Natural killer cell (primary cell): ENCODE measurements at places on chromosomes 2 and 18. TPM values are rescaled to one million over a fixed set of nuclear protein-coding genes. Genes with fewer than 3 reads are reported as not detected.
A peak's percentile ranks its signal among the peaks of the same experiment; 100 is the strongest.

DNA sequence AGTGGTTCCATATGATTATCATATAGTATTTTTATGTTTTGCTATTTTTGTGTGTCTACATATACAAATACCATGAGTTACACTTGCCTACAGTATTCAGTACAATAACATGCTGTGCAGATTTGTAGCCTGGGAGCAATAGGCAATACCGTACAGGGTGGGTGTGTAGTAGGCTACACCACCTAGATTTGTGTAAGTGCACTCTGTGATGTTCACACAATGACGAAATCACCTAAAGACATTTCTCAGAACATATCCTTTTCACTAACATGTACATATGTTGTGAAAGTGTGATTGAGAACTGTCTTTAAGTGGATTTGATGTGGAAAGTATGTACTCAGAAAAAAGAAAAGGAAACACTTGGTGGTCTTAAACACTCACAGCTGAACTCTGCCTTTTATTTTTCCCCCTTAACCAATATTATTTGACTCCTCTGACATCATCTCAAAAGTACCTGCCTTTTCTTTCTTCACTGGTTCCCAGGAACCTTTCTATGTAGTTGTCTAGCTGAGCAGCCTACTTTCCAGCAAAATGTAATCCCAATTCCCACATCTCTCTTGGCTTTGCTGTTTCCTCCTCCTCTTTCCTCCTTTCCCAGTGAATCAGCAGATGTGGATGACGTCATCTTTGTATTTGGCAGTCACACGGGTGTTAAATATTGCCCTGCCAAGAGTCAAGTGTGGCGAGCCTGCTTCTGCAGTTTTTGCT is 47.7 kb downstream of the OSBPL6 start:
- H3K4me1 ChIP-seq, result no peaks in the 10 kb centered on the region
- no peaks in the 10 kb centered on the region for H3K27me3 ChIP-seq
- no peak for DNase-seq
- no peaks in the 10 kb centered on the region for H3K36me3 ChIP-seq
- no peak overlapping the region for H3K27ac ChIP-seq
- H3K4me3 ChIP-seq, result no peak overlapping the region

DNA sequence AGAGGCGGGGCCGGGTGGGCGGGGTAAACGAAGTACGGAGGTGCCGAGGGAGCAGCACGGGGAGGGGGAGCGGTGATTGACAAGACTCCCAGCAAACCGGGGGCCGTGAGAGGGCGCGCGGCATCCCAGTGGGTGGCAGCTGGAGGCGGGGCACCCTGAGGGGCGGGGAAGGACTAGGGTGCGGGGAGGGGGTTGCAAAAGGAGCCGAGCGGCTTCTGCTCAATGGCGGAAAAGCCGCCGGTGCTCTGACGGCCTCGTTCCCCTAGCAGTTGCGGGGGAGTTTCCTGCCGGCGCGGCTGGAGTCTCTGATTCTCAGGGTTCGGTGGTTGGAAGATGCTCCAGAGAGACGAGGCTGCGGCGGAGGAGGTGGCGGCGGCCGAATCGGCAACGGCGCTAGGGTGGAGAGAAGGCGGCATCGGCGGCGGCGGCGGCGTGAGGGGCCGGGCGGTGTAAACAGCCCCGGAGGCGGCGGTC is at the start of gene PPM1B:
Gene PPM1B, plus strand, starts transcription at position 195 of the 474 bp plus-strand sequence. CDS start 32,325 bp downstream, outside the sequence.
- DNase-seq, result no peak
- H3K4me1 ChIP-seq, result peaks cover 12% of the 10 kb centered on the region
- peak within 1 kb of the TSS; percentile 68 for H3K4me3 ChIP-seq
- H3K27me3 ChIP-seq, result no peaks in the 10 kb centered on the region

GRCh38 chr2:111522231-111522768 is 361.7 kb downstream of the ANAPC1 start:
- DNase-seq, result no peak
- no peaks in the 10 kb centered on the region for H3K27me3 ChIP-seq
- no peak overlapping the region for H3K4me3 ChIP-seq
- H3K4me1 ChIP-seq, result no peaks in the 10 kb centered on the region

DNA sequence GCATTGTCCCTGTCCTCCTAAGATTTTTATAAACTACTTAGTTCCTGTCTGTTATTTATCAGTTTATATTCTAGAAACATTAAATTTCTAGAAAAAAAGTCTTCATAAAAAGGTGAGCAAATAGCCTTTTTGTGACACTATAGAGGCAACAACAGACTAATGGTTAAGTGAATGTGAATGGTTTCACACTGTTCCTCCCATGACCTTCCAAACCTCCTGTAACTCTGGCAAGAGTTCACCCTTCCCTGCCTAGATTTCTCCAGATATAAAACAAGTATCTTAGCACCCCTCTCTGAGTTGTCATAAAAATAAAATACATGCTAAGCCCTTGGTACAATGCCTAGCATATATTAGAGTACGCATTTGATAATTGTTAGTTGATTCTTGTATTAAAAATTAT is 29.2 kb downstream of the COBLL1 start:
- no peaks in the 10 kb centered on the region for H3K4me1 ChIP-seq
- no peak overlapping the region for H3K4me3 ChIP-seq
- H3K27me3 ChIP-seq, result no peaks in the 10 kb centered on the region
- no peaks in the 10 kb centered on the region for H3K36me3 ChIP-seq
- no peak overlapping the region for H3K27ac ChIP-seq

GRCh38 chr2:32647180-32647651 is 19.4 kb downstream of the TTC27 start:
- no peaks in the 10 kb centered on the region for H3K27me3 ChIP-seq
- DNase-seq, result no peak
- no peak overlapping the region for H3K4me3 ChIP-seq
- peaks cover 33% of the 10 kb centered on the region for H3K36me3 ChIP-seq
- no peaks in the 10 kb centered on the region for H3K4me1 ChIP-seq
- H3K27ac ChIP-seq, result no peak overlapping the region

GRCh38 chr2:233365861-233366520 is 11.7 kb downstream of the DGKD start:
- peaks cover 22% of the 10 kb centered on the region for H3K36me3 ChIP-seq
- H3K4me1 ChIP-seq, result peaks cover 27% of the 10 kb centered on the region
- peak overlapping the region; percentile 3 for H3K27ac ChIP-seq
- no peak overlapping the region for H3K4me3 ChIP-seq

DNA sequence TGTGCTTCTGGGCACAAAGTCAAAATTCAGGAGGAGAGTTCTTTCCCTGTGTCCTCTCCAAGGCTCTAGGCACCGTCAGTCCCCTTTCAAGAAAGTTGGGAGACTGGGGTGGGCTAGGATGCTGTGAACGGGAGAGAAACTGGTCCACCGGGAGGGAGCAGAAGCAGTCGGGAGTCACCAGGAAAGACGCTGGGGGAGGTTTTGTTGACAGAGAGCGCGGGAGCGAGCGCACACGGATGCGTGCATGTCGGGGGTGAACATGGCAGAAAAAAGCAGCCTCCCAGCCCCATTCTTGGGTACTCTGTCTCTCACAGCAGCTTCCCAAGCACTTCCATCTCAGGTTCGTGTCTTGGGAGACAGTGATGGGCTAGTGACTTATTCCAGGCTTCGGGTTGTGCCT is 97.1 kb upstream of the PXDN start:
- H3K27ac ChIP-seq, result no peak overlapping the region
- no peaks in the 10 kb centered on the region for H3K27me3 ChIP-seq
- H3K4me3 ChIP-seq, result no peak overlapping the region
- no peaks in the 10 kb centered on the region for H3K36me3 ChIP-seq

GRCh38 chr2:204425821-204426220 is 119.5 kb upstream of the PARD3B start:
- no peaks in the 10 kb centered on the region for H3K36me3 ChIP-seq
- no peak overlapping the region for H3K4me3 ChIP-seq
- DNase-seq, result no peak

- no peaks in the 10 kb centered on the region for H3K36me3 ChIP-seq
- DNase-seq, result no peak
- no peak overlapping the region for H3K4me3 ChIP-seq
- H3K27me3 ChIP-seq, result no peaks in the 10 kb centered on the region
- peaks cover 11% of the 10 kb centered on the region for H3K4me1 ChIP-seq
Measured at GRCh38 chr18:74541703-74542555, 7.6 kb downstream of the CNDP1 start.

DNA sequence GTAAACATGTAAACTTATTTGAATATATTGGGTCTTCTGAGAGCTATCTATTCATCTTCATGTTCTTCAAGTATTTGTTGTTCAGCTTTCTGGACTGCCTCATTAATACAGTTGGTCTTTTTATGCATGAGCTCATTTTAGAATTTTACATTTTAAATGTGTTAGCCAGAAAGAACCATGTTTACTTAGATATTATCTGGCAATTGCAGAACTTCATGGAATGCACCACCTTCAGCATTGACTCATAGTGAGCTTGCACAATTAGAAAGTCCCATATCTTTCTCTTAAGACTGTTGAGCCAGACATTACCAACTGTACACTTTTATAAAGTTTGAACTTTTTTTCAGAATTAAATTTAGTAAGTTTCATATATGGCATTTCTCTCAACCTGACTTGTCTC is 536.7 kb downstream of the RIT2 start:
- no peak for DNase-seq
- H3K27ac ChIP-seq, result no peak overlapping the region
- no peaks in the 10 kb centered on the region for H3K27me3 ChIP-seq
- H3K36me3 ChIP-seq, result no peaks in the 10 kb centered on the region
- H3K4me1 ChIP-seq, result no peaks in the 10 kb centered on the region
- H3K4me3 ChIP-seq, result no peak overlapping the region

- peaks cover 27% of the 10 kb centered on the region for H3K4me1 ChIP-seq
- H3K27ac ChIP-seq, result no peak overlapping the region
- no peak for DNase-seq
- H3K36me3 ChIP-seq, result no peaks in the 10 kb centered on the region
Measured at GRCh38 chr2:231047274-231047922, 9.3 kb upstream of the PSMD1 start.

DNA sequence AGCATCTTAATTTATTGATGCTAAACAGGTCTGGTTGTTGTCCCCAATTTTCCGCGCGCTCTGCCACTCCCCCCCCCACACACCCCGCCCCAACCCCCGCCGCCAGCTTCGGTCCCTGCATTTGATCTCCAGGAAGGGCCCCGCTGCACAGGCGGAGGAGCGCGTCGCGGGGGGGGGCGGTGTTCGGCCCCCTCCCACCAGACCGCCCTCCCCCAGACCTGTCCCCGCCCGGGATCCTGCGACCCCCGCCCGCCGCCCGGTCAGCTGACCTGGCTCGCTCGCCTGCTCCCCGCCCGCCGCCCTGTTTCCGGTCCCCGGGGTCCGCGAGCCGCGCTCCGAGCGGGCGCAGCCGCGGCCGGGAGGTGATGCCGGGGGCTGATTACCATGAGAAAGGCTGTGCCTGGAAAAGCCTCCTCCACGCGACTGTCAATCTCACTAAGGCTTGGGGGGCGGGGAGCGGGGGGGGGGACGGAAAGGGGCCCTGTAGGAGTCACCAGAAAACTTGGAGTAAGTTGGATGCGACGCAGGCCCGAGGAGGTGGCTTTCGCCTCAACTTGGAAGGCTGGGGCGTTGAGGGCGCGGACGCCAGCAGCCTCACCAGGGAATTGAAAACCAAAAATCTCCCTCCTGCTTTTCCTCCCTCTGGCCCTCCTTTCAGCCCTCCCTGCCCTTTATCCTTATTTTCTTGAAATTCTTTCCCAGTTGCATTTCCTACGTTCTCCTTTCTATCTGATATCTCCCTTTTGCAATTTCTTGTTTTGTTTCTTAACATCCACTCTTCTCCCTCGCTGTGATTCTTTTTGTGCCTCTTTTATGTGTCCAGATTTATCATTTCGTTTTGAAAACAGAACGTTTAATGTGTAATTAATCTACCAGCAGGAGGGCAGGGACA is 4.4 kb upstream of the ZEB2 start:
- peak overlapping the region; percentile 46 for H3K27ac ChIP-seq
- peak; percentile 51 for DNase-seq
- peaks cover 19% of the 10 kb centered on the region for H3K4me1 ChIP-seq
- peak overlapping the region; percentile 46 for H3K4me3 ChIP-seq
- no peaks in the 10 kb centered on the region for H3K27me3 ChIP-seq

- no peaks in the 10 kb centered on the region for H3K27me3 ChIP-seq
- H3K36me3 ChIP-seq, result no peaks in the 10 kb centered on the region
- H3K27ac ChIP-seq, result no peak overlapping the region
- no peak for DNase-seq
- no peaks in the 10 kb centered on the region for H3K4me1 ChIP-seq
Measured at GRCh38 chr2:153106802-153107477, 371.6 kb downstream of the RPRM start.

GRCh38 chr2:159456500-159457426 is 159.6 kb downstream of the BAZ2B start:
- H3K27ac ChIP-seq, result no peak overlapping the region
- DNase-seq, result no peak
- no peaks in the 10 kb centered on the region for H3K36me3 ChIP-seq

DNA sequence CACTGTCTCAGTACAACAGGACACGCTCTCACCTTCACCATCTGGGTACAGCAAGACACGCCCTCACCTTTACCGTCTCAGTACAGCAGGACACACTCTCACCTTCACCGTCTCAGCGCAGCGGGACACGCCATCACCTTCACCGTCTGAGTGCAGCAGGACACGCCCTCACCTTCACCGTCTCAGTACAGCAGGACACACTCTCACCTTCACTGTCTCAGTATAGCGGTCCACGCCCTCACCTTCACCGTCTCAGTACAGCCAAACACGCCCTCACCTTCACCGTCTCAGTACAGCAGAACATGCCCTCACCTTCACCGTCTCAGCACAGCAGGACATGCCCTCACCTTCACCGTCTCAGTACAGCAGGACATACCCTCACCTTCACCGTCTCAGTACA is 109.9 kb upstream of the CTDP1 start:
- no peak overlapping the region for H3K27ac ChIP-seq
- H3K36me3 ChIP-seq, result no peaks in the 10 kb centered on the region
- peaks cover 1% of the 10 kb centered on the region for H3K4me1 ChIP-seq
- no peak for DNase-seq

DNA sequence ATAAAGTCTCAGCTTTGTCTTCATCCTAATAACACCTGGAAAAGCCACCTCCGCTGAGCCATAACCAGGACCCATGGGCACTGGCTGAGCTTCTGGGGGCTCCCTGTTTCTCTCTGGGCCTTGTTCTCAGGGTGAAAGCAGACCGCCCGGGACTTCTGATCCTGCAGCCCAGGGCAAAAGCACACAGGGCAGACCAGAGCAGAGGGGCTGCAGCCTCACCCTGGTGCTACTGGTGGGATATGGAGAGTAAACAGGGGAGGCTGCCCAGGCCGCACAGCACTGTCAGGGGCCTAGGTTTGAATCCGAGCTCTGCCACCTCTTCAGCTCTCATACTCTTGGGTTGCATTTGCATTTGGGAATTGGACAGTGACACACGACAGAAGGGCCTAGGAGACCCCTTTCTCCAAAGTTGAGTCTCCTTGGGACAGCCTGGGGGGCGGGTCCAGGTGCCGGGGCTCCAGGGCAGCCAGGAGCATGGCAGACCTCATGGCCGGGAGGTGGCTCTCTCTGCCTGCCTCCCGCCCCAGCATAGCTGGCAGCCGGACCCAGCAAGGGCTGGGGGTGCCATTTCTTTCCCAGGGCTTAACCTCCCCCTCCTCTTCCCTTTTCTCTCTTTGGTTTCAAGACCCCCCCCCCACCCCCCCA is 164.9 kb downstream of the INHBB start:
- no peaks in the 10 kb centered on the region for H3K36me3 ChIP-seq
- H3K4me3 ChIP-seq, result no peak overlapping the region
- no peaks in the 10 kb centered on the region for H3K27me3 ChIP-seq

The CYP27C1 gene
- total RNA-seq, result not detected

The CPLX4 gene
- total RNA-seq, result not detected

The ARID5A gene
- 117 TPM for total RNA-seq

The GPR39 gene
- not detected for total RNA-seq

The NAT8 gene
- not detected for total RNA-seq

The ZNF512 gene
- total RNA-seq, result 40.9 TPM

The SATB2 gene
- total RNA-seq, result 0.79 TPM

The SLC4A3 gene
- total RNA-seq, result not detected

The RNF149 gene
- 133 TPM for total RNA-seq

The ZSWIM2 gene
- not detected for total RNA-seq

The ALPI gene
- total RNA-seq, result not detected

The CAPN14 gene
- total RNA-seq, result not detected

The TUBA3D gene
- not detected for total RNA-seq

The CDCA7 gene
- 1.4 TPM for total RNA-seq
